ENCODE measurements at places on chromosomes 4 and X.

- DNase-seq, result no peak
Measured at GRCh38 chr4:39754309-39754708, 56.4 kb downstream of the UBE2K start.

DNA sequence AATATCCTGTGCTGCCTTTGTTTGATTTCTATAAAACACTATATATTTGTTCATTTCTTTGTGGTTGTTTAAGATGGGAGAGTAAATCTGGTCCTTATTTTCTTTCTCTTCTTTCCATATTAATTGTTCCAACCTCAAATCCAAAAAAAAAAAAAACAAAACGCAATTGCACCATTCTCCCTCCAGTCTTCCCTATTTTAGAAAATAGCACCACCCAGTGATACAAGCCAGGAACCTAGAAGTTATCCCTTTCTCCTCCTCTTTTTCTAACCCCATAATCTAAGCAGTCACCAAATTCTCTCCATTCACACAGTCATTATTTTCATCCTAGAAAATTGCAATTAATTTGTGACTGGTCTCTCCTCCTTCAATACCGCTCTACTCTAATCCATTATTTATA lies 107.8 kb downstream of the GABRA3 start:
- DNase-seq, result no peak

GRCh38 chr4:3345384-3345783 lies 52.6 kb downstream of the RGS12 start:
- DNase-seq, result no peak

DNA sequence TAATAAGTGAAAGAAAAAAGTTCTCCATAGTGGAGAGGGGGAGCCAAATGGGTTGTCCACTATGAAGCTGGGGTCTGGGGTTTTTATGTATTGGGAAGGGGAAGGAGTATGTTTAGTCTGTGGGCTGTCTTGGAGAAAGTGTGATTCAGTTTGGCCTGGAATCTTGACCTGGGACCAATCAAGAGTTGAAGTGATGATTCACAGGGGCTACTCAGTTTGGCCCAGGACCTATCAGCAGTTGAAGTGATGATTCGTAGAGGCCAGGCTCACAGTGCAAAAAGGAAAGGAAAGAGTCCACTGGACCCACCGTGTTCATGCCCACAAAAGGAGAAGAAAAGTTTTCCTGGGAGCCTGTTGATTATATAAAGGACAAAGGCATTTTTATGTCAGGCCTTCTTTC lies 47.3 kb upstream of the RAB9B start:
- no peak for DNase-seq

- DNase-seq, result no peak
Measured at GRCh38 chr4:25958110-25958509, 44.1 kb downstream of the SMIM20 start.

GRCh38 chr4:153524682-153525081 lies 58.5 kb downstream of the TMEM131L start:
- DNase-seq, result no peak

GRCh38 chrX:154091678-154092077 lies 5.8 kb downstream of the MECP2 start:
- no peak for DNase-seq

- DNase-seq, result peak; percentile 51
Measured at GRCh38 chr4:102263024-102263787, 82.1 kb downstream of the SLC39A8 start.

- DNase-seq, result no peak
Measured at GRCh38 chr4:18859468-18859867, 837.9 kb upstream of the LCORL start.

DNA sequence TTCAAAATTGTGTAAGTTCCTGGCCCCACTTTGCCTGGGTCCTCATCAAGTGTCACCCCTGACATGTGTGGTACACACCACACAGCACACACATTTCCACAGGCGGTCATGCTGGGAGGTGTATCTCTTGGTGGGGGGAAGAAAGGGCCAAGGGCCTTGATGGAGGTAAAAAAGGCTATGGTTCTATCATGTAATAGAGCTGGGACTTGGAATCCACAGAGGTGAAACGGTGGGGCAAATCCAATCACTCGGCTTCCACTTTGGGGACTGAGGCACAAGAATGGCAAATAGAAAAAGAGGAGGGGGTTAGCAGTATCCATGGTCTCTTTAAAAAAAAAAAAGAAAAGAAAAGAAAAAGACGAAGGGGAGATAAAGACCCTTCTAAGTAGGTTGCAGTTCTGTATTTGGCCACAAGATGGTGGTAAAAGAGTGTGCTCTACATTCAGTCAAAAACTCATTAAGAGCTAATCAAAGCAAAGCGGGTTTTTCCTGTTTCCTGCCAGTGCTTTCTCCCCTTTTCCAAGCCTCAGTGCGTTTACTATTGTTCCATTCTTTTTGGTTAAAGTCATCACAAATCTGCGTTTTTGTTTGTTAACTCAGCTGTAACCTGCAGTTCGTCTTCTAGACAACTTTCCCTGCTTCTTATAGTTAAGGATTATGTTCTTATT lies 37.0 kb upstream of the ATP6AP2 start:
- peak; percentile 33 for DNase-seq

Data from HCT116 (cell line).